ENCODE measurements at places on chromosomes 1 and 21. TPM values are rescaled to one million over a fixed set of nuclear protein-coding genes. Genes with fewer than 3 reads are reported as not detected.

The EIF2D gene
- total RNA-seq = 38.4 TPM

The CD1B gene
- not detected for total RNA-seq

The ACTN2 gene
- 1.2 TPM for total RNA-seq

The KIAA0040 gene
- 136 TPM for total RNA-seq

The EVA1C gene
- total RNA-seq = 41.1 TPM

The ADORA3 gene
- 9.6 TPM for total RNA-seq

The RXRG gene
- total RNA-seq = 0.96 TPM

The CYP4A11 gene
- not detected for total RNA-seq

The HSPB7 gene
- 144 TPM for total RNA-seq

The AK4 gene
- total RNA-seq = 20.5 TPM

The TFF2 gene
- total RNA-seq = not detected

The PCP4L1 gene
- total RNA-seq = not detected

The ILDR2 gene
- 3.5 TPM for total RNA-seq

The S100B gene
- 101 TPM for total RNA-seq

The RNASEL gene
- 4.8 TPM for total RNA-seq

The FCRL1 gene
- total RNA-seq = 0.38 TPM

The MMP23B gene
- 19.2 TPM for total RNA-seq

The HPDL gene
- not detected for total RNA-seq

The IFNAR2 gene
- total RNA-seq = 13.5 TPM

The TINAGL1 gene
- 207 TPM for total RNA-seq

The SSBP3 gene
- total RNA-seq = 32.6 TPM

The GTF2B gene
- 47.2 TPM for total RNA-seq

The GJC2 gene
- total RNA-seq = 5.5 TPM

The FAM72B gene
- 0.65 TPM for total RNA-seq

The RGSL1 gene
- total RNA-seq = 1.7 TPM

The ELAVL4 gene
- not detected for total RNA-seq

The SLC1A7 gene
- total RNA-seq = 0.19 TPM

The CD244 gene
- 0.84 TPM for total RNA-seq

The IL12RB2 gene
- total RNA-seq = 7.1 TPM

The RGS7 gene
- not detected for total RNA-seq

The NOS1AP gene
- 3.9 TPM for total RNA-seq

The LYST gene
- 45.4 TPM for total RNA-seq

The CBR3 gene
- 15.4 TPM for total RNA-seq

The CD84 gene
- total RNA-seq = 16.2 TPM

The DPYD gene
- 52.5 TPM for total RNA-seq

The LCE1D gene
- not detected for total RNA-seq

The LRRC8C gene
- total RNA-seq = 39.4 TPM

The UBE2U gene
- not detected for total RNA-seq

The MPZ gene
- total RNA-seq = 3.6 TPM

The FCAMR gene
- not detected for total RNA-seq

The EDARADD gene
- total RNA-seq = 0.25 TPM

The PIGP gene
- total RNA-seq = 13.9 TPM

The TRAF5 gene
- total RNA-seq = 21.1 TPM

The DNM3 gene
- 6.2 TPM for total RNA-seq

The TCHHL1 gene
- total RNA-seq = not detected

The KANK4 gene
- total RNA-seq = 1.7 TPM

The CACNA1S gene
- total RNA-seq = not detected

The BTBD8 gene
- 8.3 TPM for total RNA-seq
